ENCODE measurements at places on chromosomes 13 and 19.

GRCh38 chr13:87426742-87427141 lies 244.4 kb upstream of the SLITRK5 start:
- no peak for DNase-seq

DNA sequence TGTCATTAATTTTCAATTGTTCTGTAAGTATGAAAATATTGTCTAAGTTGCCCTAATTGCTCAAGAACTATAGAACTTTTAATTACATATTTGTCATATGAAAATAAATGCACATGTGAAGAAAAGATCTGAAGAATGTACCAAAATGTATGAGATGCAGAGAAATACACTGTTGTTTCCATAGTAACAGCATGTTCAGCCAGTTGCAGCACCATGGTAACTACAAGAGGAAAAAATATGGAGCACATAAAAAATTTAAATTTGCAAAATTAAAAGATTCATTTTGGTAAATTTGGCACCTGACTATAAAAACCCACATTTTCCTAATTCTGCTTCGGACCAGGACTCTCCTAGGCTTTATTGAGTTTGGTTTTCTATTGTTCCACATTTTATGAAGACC lies 1170.0 kb upstream of the MIR17HG start:
- DNase-seq = no peak

DNA sequence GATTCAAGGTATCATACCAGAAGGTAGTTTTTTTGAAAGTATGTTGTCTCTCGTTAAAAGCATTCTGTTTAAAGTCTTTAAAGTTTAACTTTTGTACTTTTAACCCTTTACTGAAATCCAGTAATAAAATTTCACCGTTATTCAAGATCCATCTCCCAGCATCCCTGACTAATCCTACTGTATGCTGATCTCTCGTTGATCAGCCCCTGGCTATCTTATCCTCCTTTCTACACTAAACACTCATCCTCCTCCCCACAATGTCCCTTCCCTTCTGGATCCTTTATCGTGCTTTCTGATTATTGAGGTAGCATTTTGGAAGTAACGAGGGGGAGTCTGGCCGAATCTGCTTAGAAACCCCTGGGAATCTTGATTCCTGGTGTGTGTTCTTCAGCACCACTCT lies 1.3 kb downstream of the TPP2 start:
- no peak for DNase-seq

- DNase-seq = no peak
Observed at GRCh38 chr13:28631801-28632200, 27.1 kb upstream of the POMP start.

- no peak for DNase-seq
Observed at GRCh38 chr19:29086182-29086581, 126.8 kb downstream of the UQCRFS1 start.

DNA sequence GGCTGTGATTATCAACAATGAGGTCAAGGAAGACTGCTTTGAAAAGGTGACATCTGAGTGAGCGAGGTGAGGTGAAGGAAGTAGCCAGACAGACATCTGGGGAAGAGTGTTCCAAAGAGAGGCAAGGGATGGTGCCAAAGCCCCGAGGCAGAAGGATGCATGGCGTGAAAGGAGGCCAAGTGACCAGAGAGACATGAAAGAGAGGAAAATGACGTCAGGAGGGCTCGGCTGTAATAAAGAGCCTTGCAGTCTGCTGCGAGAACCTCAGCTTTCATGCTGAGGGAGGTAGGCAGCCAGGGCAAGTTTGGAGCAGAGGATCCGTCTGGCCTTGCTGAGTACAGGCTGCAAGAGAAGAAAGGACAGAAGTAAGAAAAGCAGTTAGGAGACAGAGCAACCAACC lies 50.8 kb downstream of the FOXO1 start:
- no peak for DNase-seq

GRCh38 chr13:34869696-34870095 lies 72.4 kb upstream of the NBEA start:
- DNase-seq = no peak

DNA sequence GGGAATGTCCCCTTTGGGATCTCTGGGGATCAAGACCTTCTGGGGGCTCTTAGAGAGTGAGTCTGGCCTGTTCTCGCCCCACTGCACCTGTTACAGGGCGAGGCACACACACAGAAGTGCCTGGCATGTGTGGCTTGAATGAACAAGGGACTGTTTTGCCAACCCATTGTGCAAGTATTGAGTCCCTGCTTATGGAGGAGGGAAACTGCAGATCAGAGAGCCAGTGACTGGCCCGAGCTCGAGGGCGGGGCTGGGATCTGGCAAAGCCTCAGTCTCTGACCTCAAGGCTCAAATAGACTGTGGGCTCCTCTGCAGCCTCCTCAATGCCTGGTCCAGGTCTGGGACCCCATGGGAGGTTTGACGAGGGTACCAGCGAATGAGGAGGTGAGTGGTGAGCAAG lies 5.5 kb downstream of the RAVER1 start:
- DNase-seq = no peak

DNA sequence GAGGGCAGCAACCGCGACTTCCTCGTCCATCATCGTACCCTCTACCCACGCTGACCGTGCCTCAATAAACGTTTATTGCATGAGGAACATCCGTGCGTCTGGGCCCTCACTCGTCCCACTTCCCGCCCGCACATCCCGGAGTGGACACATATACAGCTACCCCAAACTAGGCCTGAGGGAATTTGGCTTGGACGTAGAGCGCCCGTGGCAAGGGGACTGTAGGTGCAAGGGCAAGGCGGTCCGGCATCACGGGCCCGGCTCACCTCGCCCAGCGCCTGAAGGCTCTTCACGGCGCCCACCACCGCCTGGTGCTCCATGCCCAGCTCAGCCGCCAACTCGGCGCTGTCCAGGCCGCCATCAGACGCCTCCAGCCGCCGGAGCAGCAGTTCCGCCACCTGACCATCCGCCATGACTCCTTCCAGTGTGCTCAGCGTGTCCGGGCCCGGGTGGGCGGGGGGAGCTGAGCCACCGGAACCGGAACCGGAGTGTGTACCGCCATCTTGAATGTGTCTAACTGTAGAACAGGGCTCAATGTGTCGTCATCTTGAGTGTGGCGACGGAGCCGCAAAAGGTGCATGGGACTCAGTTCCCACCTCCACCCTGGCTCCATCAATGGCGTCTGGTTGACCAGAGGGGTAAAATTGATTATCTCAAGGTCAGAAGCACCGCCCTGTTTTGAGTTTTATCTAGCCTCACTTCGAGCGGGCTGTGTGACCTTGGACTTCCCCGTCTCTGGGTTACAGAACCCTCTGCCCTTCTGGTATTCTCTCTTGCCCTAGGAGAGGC lies at the start of gene FARSA:
FARSA (minus strand) TSS at position 425 of the 786 bp plus-strand sequence; CDS start at position 410, 15 bp downstream.
- DNase-seq = peak; percentile 93

DNA sequence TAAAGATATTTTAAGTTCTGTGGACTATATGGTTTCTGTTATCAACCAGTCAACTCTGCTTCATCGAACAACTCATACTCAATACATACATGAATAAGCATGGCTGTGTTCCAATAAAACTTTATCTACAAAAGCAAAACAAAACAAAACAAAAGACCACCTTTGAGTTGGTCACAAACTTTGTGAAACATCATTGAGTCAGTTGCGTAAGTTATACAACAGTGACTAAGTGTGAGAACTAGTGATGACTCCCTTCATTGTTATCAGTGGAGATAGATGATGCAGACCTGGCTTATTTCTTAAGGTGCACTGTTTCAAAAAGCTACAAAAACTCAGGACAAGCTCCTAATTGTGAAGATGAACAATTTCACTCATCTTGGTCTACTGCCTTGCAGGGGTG lies 14.5 kb upstream of the KLK4 start:
- DNase-seq = no peak

GRCh38 chr13:30690282-30691188 lies 44.8 kb upstream of the ALOX5AP start:
- peak; percentile 96 for DNase-seq

DNA sequence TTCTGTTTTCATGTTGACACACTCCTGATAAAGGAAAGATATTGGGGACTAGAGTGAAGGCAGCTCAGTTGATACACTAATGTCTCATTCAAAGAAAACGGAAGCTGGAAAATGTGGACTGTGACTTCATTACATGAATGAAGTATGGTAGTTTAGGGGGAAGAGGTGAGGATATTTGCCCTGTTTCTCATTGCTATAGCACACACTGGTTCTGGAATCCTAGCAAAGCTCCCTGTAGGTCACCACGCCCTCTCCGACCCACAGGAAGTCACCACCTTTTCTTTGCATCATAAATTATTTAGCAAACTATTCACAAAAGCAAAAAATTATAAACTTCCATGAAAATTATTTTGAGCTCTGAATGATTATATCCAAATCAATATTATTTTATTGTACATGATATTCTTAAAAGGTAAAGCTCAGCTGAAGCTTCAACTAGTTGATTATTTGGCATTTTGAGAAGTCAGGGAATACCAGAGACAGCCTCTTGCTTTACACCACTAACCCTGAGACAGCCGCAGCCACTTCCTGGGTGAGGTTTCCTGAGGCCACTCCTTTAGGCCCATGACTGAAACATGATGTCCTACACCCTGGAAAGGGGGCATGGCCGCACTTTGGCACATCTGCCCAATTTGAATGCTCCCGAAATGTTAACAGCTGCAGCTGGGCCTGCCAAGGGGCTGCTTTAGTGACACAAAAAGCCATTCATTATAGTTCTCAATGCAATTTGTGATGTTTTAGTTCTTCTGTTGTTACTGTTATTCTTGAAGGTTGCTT lies 50.0 kb upstream of the WDFY2 start:
- peak; percentile 3 for DNase-seq

GRCh38 chr13:64410276-64411053 lies 2819.7 kb downstream of the PCDH9 start:
- no peak for DNase-seq

DNA sequence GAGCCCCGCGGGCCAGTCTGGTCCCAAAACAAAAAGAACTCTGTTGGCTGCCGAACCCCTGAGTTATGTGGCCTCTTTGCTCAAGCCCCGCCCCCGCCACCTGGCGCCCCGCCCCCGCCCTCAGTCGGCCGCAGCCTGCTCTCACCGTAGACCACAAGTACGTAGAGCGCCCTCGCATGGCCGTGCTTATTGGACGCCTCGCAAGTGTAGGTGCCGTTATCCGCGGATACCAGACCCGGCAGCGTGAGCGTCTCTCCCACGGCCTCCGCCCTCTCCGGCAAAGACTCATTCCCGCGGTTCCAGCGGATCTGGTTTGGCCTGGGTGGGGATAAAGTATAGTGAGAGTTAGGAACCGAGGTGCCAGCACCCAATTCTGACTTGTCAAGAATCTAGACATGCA lies 5.5 kb upstream of the ZNF428 start:
- no peak for DNase-seq

DNA sequence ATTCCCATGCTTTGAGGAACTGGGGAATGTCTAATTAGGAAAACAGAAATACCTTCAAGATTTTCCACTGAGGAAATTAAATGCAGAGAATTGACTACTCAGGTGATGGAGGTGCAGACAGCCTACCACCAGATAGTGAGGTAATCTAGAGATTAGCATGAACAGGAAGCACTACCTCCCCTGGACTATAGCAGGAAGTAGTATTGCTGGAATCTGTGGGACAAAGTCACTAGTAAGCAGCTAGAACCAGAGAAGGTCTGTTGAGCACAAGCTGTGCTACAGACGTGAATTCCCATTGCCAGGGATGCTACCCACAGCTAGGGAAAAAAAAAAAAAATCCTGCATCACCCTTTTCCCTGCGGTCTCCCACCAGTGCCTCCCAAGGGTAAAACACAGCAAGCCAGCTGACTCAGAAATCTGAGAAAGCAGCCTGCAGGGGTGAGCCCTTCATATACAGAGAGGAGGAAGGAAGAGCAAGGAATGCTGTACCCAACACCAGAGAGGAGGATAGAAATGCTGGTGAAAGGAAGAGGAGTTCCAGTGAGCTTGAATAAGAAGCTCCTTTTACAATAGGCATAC lies 10.2 kb downstream of the ENOX1 start:
- no peak for DNase-seq

DNA sequence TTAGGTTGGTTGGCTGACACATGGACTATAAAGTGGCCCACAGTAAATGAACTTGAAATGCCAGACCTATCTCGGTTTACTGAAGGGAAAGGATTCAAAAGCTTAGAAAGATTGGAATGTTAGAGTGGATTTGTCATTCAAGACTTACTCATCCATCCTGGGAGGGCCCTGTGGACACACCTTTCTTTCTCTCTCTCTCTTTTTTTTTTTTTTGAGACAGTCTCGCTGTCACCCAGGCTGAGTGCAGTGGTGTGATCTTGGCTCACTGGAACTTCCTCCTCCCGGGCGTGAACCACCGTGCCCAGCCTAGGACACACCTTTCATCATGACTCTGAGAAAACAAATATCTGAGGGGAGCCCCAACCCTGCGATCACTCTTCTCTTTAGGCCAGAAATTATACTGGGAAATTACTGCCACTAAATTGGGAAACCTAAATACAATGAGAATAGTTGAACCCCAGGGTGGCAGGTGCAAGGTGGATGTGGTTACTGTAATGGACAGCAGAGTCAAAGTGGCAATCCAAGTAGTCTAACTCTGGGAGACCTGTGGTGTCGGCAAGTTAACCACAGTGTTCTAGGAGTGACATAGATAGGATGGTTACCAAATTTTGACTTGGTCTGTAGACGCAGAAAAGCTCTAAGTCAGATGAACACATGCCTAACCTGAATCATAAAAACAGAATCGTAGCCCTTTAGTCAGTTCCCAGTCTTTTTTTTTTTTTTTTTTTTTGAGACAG lies 47.1 kb upstream of the ZMYM5 start:
- DNase-seq = no peak

DNA sequence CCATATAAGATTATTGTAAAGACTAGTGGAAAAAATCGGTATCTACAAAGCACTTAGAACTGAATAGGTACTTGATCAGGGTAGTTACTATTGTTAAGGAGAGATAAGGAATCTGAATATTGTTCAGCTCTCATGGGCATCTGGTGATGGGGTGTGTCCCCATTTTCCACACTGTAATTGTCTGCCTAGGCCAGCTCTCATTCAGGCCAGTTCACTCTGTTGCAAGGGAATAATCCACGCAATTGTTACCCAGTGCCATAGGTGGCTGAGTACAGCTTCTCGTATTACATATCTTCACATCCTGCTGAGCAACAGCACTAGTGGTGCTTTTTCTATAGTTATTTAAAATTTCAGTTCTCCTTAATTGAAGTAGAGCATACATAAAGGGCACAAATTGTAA lies 45.6 kb upstream of the C13orf42 start:
- no peak for DNase-seq

- no peak for DNase-seq
Observed at GRCh38 chr19:42285541-42285941, 16.4 kb upstream of the PRR19 start.

GRCh38 chr13:46775385-46776107 lies 21.4 kb downstream of the ESD start:
- DNase-seq = no peak

- no peak for DNase-seq
Observed at GRCh38 chr13:100827489-100828176, 153.0 kb upstream of the TMTC4 start.

DNA sequence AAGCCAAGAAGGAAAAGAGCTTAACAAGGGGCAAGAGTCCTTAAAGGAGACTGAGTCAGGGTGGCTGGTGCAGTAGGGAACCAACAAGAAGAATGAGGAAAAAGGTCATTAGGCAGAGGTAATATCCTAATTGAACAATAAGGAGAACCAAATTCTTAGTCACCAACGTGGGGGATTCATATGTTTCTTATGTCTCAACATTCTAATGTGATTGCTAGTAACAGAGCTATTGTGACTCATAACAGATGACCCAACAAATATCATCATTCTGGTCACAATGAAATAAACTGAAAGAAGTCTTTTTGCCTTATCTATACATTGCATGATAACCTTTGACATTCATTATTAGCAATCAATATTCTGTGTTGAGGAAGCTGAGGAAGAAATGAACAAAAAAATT lies 101.6 kb downstream of the RAP2A start:
- no peak for DNase-seq

Measured in skin of body (tissue), 3 donors.